Activated CD4-positive, alpha-beta T cell treated with anti-CD3 and anti-CD28 coated beads, Interleukin-2, amount 50 U/mL, for 48 hours (primary cell): ENCODE measurements at places on chromosomes 12 and 14.

DNA sequence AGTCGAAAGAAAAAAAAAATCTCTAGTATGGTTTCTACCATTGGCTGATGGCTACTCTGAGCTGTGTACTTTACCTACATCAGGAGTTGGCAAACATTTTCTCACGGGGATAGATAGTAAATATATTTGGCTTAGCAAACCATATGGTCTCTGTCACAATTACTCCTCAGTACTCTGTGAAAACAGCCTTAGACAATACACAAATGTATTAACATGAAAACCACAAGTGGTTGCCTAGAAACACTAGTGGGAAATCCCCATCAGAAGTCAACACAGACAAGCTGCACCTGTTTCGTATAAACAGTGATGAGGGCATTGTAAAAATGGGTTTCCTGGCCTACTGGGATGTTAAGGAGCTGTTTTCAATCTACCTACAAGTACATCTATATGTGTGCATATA is 84.6 kb upstream of the NAV3 start:
- no peak for DNase-seq

DNA sequence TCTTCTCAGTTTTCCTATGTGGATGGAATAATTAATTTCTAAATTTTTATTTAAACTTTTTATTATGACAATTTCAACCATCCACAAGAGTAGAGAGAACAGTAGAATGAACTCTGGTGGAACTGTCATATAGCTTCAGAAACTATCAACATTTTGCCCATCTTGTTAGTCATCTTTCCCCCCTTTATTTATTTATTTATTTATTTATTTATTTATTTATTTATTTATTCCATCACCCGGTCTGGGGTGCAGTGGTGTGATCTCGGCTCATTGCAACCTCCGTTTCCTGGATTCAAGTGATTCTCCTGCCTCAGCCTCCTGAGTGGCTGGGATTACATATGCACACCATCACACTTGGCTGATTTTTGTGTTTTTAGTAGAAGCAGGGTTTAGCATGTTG is 23.5 kb downstream of the ADCK1 start:
- no peak for DNase-seq

DNA sequence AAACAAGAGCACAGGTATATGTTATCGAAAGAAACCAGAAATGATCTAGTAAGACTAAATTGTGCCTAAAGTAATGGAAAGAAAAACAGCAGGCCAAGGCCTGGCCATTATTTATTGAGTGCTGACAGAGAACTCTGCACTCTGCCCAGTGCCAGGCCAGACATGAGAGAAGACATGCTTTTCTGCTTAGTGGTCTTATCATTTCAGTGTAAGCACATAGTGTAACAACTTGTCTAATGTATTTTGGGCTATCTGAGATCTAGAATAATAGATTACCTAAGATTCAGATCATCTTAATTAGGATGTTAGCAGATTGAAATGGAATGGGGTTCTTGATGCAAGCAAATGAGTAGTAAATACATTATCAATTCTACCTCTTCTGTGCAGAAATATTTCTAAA is 278.3 kb downstream of the AKAP6 start:
- DNase-seq: no peak

DNA sequence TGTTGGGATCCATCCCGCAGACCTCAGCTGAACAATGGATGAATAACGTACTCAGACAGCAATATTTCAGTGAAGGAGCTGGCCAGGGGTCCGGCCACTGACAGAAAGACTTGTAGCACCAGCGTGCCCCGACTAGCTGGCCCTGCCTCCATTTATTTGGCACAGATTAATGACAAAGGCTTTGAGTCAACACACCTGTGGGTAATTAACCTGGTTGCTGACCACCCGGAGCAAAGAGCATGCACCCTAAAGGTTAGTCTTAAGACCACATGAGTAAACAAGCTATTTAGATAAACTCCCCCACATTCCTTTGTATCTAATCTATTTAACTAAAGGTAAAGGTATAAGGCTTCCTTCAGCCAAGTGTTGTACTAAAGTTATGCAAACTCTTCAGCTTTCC is 868.6 kb downstream of the LRFN5 start:
- no peak for DNase-seq

GRCh38 chr14:91140672-91141071 is 26.8 kb downstream of the DGLUCY start:
- no peak for DNase-seq

- DNase-seq: no peak
These were observed 197.0 kb downstream of the DAD1 start for GRCh38 chr14:22391908-22392565.

- DNase-seq: no peak
These were observed 147.8 kb upstream of the CPSF6 start for GRCh38 chr12:69091442-69092017.
